ENCODE measurements at places on chromosomes 2 and 18.

DNA sequence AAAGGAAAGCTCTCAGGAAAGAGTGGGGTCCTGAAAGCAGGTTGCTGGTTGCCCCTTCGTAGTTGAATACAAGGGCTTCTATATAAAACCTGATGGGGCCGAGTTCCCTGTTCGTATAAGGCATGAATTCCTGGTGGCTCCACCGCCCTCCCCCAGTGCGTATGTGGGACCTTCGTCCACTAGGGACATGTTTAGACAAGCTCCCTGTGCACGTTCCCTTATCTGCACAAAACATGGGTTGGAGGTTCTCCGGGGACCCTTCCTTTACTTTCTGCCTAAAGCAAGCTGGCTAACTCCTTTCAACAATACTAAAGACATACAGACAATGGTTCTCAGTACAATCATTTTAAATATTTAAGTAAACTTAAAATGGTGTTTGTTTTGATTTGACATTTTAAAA, 8.0 kb downstream of the CLUL1 start:
- DNase-seq = no peak

DNA sequence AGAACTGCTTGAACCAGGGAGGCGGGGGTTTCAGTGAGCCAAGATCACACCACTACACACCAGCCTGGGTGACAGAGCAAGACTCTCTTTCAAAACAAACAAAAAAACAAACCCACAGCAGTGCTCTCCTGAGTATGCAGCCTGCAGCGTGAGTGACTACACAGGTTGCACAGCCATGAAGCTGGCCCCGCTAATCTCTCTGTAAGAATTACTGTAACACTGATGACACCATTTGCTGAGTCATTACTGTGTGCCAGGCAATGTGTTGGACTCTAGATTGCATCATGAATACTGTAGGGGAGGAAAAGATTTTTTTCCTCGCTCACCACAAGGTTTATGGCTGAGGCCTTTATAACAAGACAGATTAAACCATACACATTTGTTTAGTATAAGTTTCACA, 118.6 kb upstream of the ATP8B1 start:
- no peak for DNase-seq

DNA sequence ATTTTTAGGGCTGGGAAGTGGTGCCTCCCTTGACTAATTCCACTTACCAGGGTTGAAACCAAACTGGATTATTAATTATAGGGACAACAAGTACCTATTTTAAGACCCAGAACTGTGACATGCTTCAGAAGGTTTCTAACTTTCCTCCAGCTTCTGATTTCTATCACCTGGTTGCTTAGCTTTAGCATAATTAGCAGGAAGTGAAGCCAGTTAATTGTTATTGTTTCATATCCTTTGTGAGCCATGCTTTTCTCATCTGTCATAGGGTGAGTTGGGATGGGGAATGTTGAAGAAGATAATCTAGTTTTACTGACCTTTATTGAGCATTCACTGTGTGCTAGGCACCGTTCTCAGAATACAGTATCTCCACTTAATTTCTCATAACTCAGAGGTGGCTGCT, 3.2 kb downstream of the YPEL5 start:
- DNase-seq = no peak

GRCh38 chr2:41717839-41718238, 330.0 kb upstream of the PKDCC start:
- DNase-seq = no peak

Measured in stimulated activated CD4-positive, alpha-beta T cell treated with anti-CD3 and anti-CD28 coated beads, Interleukin-15, amount 100 ng/mL, for 1 hour (primary cell).